ENCODE measurements at places on chromosomes 5 and 9. TPM values are rescaled to one million over a fixed set of nuclear protein-coding genes. Genes with fewer than 3 reads are reported as not detected.

Gene ANKRD20A1
- not detected for total RNA-seq

Gene ARSI
- 4.2 TPM for total RNA-seq

Gene SPATA6L
- total RNA-seq = 0.65 TPM

- DNase-seq = no peak
- H3K36me3 ChIP-seq = no peaks in the 10 kb centered on the region
- H3K4me3 ChIP-seq = no peak overlapping the region
These were observed 122.8 kb downstream of the DPYSL3 start for GRCh38 chr5:147387109-147387508.

- no peaks in the 10 kb centered on the region for H3K36me3 ChIP-seq
- peak; percentile 38 for DNase-seq
These were observed 494.8 kb upstream of the WWC1 start for GRCh38 chr5:167796672-167797071.

GRCh38 chr9:115985657-115986056 is 167.9 kb upstream of the PAPPA start:
- peaks cover 7% of the 10 kb centered on the region for H3K4me1 ChIP-seq
- no peak overlapping the region for H3K27ac ChIP-seq
- H3K36me3 ChIP-seq = no peaks in the 10 kb centered on the region
- H3K4me3 ChIP-seq = no peak overlapping the region
- no peak for DNase-seq

GRCh38 chr9:84988621-84989020 is 319.1 kb downstream of the NTRK2 start:
- no peak overlapping the region for H3K4me3 ChIP-seq
- DNase-seq = no peak
- H3K27ac ChIP-seq = no peak overlapping the region
- no peaks in the 10 kb centered on the region for H3K27me3 ChIP-seq

- DNase-seq = no peak
- peaks cover 20% of the 10 kb centered on the region for H3K36me3 ChIP-seq
- H3K27ac ChIP-seq = no peak overlapping the region
- no peak overlapping the region for H3K4me3 ChIP-seq
These were observed 29.1 kb upstream of the SLC6A3 start for GRCh38 chr5:1474183-1474839.

GRCh38 chr9:69590266-69590665 is 81.9 kb downstream of the APBA1 start:
- H3K4me3 ChIP-seq = no peak overlapping the region
- no peaks in the 10 kb centered on the region for H3K36me3 ChIP-seq
- H3K27ac ChIP-seq = no peak overlapping the region

GRCh38 chr9:19757745-19758144 is 31.1 kb downstream of the SLC24A2 start:
- no peak overlapping the region for H3K27ac ChIP-seq
- no peaks in the 10 kb centered on the region for H3K27me3 ChIP-seq
- no peaks in the 10 kb centered on the region for H3K4me1 ChIP-seq
- H3K4me3 ChIP-seq = no peak overlapping the region
- no peaks in the 10 kb centered on the region for H3K36me3 ChIP-seq

GRCh38 chr9:14687042-14687719 is 6.1 kb downstream of the ZDHHC21 start:
- no peaks in the 10 kb centered on the region for H3K36me3 ChIP-seq
- no peak overlapping the region for H3K4me3 ChIP-seq
- no peak overlapping the region for H3K27ac ChIP-seq
- peaks cover 24% of the 10 kb centered on the region for H3K4me1 ChIP-seq
- no peaks in the 10 kb centered on the region for H3K27me3 ChIP-seq
- DNase-seq = peak; percentile 80

GRCh38 chr9:113472199-113472598 is 8.7 kb downstream of the RGS3 start:
- no peaks in the 10 kb centered on the region for H3K36me3 ChIP-seq
- H3K4me1 ChIP-seq = no peaks in the 10 kb centered on the region
- no peak overlapping the region for H3K27ac ChIP-seq
- H3K4me3 ChIP-seq = no peak overlapping the region
